Stimulated activated CD4-positive, alpha-beta T cell treated with anti-CD3 and anti-CD28 coated beads, Interleukin-15, amount 100 ng/mL, for 48 hours (primary cell): ENCODE measurements at places on chromosomes 2 and 18.

DNA sequence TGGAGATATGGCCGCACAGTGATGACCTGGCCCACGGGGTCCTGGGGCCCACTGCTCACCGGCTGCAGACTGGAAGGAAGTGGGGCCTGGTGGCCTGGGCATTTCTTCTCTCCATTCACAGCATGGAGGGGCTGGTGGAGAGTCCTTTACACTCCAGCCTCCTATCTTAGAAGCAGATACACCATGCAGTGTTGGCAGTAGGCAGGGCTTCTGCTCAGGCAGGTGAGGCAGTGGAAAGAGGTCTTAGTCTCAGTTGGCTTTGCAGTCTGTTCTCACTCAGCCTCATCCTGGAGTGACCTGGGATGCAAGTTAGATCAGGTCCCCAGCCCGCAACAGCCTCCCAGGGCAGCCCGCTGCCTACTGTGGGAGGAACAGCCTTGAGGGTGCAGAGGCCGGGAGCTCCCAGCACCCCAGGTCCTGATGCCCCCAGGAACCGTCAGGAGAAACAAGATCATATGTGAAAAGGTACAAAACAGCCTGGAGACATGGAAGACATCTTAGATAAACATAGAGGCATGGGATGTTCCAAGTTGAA lies 45.8 kb upstream of the OTOS start:
- no peak for DNase-seq

DNA sequence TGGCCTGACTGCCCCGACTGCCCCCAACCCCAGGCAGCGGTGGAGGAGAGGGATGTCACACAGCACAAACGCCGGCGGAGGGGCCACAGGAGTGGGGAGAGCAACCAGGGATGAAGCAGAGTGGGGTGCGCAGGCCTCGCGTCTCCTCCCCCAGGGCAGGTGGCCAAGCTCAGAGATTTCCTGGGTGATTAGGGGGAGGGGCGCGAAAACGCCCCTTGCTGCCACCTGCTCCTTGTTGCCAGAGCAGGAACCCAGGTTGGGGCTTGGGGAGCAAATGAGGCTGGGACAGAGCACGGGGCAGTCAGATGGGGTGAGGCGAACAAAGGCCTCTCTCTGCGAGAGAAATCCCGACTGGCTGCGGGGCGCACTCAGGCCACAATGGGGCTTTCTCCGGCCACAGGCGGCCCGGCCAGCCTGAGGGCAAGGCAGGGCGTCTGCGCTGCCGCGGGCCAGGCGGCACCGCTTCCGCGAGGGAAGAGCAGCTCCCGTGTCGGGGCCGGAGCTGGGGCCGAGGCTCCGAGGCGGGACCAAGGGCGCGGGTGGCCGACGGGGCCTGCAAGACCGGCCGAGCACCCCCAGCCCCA lies 11.5 kb downstream of the TEX44 start:
- no peak for DNase-seq

DNA sequence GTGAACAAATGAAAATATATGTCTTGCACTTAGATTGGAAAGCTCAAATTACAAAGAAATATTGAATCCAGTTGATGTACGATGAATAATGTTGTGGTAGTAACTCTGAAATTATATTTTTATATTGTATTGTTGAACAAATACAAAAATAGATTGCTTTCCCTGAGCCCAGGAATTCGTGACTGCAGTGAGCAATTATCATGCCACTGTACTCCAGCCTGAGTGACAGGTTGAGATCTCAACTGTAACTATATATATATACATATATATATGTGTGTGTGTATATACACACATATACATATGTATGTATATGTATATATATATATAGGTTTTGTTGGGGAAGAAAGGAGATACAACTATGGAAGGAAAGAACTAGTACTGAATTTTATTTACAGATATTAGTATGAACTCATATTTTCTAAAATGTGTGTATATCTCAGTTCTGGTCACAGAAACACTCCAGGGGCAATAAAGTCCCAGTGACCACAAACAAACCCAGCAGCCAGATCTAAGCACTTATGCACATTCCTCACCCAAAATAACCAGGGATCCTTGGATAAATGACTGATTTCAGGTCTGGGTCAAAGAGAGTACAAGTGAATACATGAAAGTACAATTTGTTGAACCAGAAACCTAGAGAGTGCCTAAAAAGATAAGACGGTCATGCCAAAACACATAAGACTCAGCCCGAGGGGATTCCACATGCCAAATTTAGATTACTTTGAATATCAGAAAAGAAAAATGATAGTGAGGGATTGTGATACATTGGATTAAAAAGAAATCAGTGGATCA lies 146.3 kb downstream of the TMX3 start:
- DNase-seq, result no peak

GRCh38 chr2:8475349-8476031 lies 206.4 kb upstream of the ID2 start:
- peak; percentile 32 for DNase-seq

DNA sequence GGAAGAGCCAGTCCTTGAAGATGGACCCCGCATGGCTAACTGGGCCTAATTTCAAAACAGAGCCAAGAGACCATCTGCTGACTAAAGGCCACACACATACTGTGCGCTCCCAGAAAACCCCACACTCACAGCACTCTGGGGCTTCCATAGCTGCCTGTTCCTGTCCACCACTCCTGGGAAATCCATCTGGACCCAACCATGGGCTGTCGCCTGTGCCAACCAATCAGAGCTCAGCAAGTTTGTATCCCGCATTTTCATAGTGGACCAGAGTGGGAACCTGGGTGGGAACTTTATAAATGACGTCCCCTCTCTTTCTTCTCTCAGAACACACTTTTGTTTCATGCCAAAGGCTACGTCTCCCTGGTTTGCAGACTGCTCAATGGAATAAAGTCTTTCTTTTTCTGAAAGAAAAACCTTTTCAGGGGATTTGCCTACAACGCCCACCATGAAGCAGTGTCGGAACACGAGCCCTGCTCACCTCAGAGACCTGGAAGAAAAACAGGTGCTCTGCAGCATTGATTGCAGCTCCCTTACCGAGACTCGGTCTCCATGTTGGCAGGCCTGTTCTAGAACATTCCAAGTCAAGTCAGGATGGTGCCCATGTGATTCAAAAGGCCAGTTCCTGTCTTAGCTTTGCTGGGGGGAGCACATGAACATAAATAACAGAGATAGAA lies 137.2 kb upstream of the GPC1 start:
- no peak for DNase-seq

DNA sequence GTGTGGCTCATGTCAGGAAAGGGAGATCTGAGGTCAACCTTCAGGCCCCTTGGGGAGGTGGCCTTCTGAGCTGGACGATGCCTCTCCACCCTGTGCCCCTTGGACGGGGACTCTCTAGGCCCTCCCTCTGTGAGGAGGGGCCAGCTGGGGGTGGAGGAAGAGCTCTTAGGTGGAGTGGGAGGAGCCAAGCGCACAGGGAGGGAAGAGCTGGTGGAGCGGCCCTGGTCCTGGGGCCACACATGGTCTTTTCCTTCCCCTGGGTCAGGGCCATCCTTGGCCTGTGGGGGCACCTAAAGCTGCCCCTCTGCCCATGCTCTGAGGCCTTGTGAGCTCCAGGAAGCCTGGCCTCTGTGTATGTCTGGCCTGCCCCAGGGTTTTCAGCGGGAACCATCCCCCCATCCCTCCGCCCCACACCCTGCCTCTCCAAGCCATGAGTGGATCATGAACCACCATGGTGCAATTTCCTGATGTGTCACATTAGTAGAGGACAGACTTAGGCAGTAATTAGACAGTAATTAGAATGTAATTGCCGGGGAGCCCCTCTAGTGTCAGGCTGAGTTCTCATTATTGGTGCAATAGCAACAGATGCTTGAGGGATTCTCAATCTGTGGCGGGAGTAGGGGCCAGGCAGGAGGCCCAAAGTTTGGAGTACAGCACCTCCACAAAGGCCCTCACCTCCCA lies 63.0 kb downstream of the GLI2 start:
- no peak for DNase-seq

- DNase-seq, result no peak
Measured at GRCh38 chr18:250685-251084, 17.2 kb downstream of the THOC1 start.

DNA sequence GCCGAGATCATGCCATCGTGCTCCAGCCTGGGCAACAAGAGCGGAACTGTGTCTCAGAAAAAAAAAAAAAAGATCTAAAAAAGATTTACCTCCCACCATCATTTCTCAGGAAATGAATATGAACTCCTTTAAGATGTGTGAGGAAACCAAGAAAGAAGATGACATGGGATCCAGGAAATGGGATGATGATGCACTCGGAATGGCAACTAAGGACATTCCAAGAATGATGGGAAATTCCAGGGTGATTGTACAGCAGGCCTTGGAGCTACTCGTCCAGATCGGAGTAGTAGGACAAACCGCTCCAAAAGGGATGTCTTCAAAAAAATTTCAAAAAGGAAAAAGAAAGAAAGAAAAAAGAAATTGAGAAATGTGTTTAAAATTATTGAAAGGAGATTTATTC lies 84.9 kb upstream of the PMAIP1 start:
- no peak for DNase-seq

GRCh38 chr2:159584796-159585195 lies 31.6 kb downstream of the BAZ2B start:
- no peak for DNase-seq

DNA sequence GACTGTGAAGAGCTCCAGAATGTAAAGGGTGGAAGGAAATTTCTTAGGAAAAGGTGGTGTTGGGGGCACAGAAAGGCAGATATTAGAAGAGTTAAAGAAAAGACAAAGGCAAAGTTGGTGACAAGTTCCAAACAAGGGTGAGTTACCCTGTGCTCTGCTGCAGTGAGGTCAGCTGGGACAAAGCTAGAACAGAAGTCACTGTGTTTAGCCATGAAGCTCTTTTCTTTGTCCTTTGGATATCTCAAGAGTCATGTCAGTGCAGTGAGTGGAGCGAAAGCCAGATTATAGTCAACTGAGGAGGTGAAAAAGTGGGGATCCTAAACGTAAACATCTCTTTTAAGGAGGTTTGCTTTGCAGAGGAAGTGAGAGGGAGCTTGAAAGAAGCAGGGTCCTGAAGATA lies 187.8 kb upstream of the ALPP start:
- DNase-seq, result no peak

GRCh38 chr2:174174741-174175140 lies 73.6 kb downstream of the OLA1 start:
- DNase-seq, result no peak

DNA sequence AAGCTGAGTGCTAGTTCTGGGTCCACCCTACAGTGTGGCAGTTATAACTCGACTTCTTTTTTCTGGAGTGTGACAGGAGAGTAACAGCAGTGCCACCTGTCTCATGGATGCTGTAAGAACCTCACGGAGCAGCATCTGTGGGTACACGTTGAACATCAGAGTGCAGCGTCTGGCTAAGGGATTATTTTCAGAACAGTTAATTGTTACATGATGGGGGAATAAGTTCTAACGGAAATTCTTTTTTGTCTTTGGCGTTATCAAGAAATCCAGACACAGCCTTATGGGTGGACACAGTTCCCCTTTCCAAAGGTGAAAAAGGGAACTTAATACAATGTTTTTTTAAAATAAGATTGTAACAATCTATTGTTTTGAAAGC lies 28.3 kb upstream of the TOGARAM2 start:
- no peak for DNase-seq

GRCh38 chr2:39686456-39686855 lies 20.7 kb downstream of the TMEM178A start:
- DNase-seq, result no peak

GRCh38 chr2:66137606-66138130 lies 297.3 kb upstream of the MEIS1 start:
- no peak for DNase-seq
